ENCODE measurements at places on chromosomes 2 and 18.

DNA sequence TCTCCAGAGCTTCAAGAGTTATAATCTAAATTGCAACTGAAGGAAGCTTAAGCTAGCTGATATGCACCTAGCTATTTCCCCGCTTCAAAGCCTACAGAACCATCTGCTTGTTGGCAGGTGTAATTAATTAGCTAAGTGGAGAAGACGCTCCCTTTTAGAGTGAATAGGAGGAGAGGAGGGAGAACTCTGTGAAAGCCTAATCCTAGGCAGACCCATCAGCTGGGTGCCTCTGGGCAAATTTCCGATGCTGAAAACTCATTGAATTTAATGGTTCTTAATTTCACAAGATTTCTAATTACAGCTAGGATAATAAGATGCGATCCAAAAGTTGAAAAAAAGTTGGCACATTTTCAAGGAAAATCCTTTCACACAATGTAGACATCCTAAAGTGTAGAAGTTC is 735.9 kb downstream of the ERBB4 start:
- DNase-seq = no peak

- DNase-seq = no peak
Observed at GRCh38 chr2:175824243-175824642, 177.8 kb downstream of the LNPK start.

DNA sequence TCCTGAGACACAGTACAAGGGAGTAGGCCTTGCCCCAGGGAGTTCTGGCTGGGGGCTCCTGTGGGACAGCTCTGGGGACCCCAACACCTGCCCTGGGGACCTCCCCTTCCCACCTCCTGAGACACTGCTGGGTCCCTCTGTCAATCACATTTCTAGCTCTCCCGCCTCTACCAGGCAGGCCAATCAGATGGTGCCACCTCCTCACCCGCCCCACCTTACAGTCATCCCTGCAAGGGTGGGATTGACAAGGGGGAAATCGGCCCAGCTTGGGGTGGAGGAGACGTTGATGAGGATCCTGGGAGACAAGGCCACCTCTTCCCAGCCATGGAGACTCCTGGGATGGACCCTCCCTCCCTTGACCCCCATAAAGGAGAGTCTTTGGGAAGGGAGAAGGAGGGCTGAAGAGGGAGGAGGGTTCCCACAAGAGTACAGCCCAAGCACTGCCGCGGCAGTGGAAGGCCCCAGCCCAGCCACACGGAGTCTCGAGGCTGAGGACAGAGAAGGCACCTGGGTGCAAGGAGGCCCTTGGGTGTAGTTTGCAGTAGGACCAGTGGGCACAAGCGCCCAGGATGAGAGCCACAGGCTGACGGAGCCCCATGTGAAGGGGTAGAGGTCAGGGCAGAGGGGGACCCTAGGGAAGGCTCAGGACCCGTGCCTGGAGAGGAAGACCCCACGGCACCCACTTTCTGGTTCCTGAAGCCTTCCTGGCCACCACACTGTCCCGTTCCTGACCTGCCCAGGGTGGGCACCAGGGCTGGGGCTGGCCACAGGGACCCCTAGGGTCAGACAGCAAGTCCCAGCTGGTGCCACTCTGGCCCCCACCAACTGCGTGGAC is 109.9 kb upstream of the OTOS start:
- DNase-seq = no peak

DNA sequence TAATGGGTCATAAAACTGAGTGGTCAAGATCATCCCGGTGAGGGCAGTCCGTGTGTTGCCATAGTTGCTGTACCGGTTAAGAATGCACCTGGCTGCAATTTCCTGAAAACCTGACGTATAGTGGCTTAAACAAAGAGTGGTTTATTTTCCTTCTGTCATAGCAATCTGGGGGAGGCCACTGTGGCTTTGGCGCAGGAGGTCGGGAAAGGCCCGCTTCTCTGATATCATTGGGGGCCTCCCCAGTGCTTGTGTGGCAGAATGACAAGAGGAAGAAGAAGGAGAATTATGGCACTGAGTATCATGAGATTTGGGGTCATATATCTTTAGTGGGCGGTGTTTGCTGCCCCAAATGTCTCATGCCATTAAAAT is 4.4 kb downstream of the C2orf92 start:
- DNase-seq = no peak

DNA sequence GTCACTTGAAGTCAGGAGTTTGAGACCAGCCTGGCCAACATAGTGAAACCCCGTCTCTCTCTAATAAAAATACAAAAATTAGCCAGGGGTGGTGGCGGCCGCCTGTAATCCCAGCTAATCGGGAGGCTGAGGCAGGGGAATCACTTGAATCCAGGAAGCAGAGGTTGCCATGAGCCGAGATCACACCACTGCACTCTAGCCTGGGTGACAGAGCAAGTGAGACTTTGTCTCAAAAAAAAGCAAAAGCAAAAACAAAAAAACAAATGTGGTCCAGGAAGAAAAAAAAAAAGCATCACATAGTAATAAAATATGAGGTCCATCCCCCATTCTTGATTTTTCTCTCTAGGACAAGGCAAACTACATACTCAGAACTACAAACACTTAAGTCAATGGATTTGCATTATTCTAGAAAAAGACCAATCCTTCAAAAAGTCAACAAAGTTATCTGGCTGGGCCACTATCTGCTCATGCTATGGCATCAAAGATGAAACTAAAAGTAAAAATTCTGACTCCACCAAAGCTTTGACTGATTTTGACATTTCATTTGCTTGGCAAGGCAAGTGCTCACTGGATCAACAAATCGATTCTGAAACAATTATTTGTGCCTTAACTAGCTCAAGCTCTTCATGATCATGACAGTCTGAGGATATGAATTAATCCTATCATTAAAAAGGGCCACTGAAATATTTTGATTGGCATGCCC is 28.4 kb downstream of the MEX3C start:
- DNase-seq = no peak

GRCh38 chr2:12201369-12201768 is 454.9 kb downstream of the LPIN1 start:
- no peak for DNase-seq

DNA sequence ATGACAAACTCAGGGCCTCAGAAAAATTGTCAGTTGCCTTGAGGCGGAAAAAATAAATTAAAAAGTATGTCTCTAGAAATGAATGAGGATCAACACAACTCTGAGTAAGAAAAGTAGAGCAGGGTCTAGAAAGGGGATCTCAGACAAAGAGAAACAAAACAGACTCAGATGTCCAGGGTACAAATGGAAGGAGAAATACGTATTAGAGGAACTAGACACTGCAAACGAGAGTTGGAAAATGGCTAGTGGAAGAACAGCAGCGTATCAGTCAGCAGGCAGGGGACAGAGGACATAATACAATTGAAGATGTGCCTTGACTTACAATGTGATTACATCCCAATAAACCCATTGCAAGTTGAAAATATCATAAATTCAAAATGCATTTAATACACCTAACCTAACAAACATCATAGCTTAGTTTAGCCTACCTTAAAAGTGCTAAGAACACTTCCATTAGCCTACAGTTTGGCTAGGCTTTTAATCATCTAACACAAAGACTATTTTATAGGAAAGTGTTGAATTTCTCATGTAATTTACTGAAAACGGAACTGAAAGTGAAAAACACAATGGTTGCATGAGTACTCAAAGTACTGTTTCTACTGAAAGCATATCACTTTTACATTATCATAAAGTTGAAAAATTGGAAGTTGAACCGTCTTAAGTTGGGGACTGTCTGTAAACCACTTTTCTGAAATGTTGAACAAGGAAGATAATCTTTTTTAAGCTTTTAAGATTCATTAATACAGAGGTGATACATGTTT is 182.8 kb downstream of the NBAS start:
- no peak for DNase-seq

- no peak for DNase-seq
Observed at GRCh38 chr2:24920809-24921441, 888 bp upstream of the ADCY3 start.

GRCh38 chr2:217972490-217972889 is 30.3 kb downstream of the TNS1 start:
- no peak for DNase-seq

DNA sequence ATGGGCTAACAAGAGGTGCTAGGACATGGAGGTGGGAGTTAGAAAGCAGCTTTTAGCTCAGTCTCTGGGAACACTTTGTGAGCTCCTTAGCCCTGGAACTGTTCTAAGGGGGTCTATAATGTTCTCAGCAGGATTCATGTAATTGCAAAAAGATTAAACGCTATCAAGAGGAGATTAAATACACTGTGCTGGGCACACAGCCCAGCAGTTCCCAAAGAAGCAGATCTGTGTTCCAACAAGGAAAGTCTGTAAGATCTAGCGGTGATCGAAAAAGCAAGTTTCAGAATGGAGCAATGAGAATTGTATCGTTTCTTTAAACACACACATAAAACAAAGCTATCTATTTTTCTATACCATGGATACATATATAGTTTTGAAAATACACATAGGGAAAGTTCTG is 2.4 kb upstream of the ARID5A start:
- DNase-seq = no peak

- DNase-seq = peak; percentile 84
Observed at GRCh38 chr18:68763083-68763482, 34.8 kb upstream of the CCDC102B start.

- DNase-seq = no peak
Observed at GRCh38 chr2:19026261-19026660, 332.2 kb downstream of the OSR1 start.

- no peak for DNase-seq
Observed at GRCh38 chr2:150126143-150126740, 361.2 kb downstream of the RND3 start.

DNA sequence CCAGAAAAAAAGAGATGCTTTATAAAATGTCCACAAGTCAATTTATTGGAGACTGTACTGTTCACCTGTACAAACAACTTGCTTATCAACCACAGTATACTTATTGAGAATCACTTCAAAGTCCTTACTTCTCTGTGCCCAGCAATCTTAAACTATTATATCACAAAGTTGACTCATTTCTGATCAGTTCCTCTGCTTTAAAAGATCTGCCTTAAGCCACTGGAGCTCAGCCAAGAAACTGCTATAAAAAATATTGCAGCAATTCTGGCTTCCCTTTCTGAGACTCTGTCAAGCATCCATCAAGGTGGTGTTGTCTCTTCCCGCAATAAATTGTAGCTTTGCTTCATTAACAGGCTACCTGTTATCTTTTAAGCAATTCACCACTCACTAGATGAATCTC is 375.2 kb upstream of the SPHKAP start:
- no peak for DNase-seq

GRCh38 chr2:174586418-174587295 is 10.9 kb downstream of the WIPF1 start:
- peak; percentile 69 for DNase-seq

GRCh38 chr2:237625777-237626176 is 1.6 kb upstream of the LRRFIP1 start:
- no peak for DNase-seq

DNA sequence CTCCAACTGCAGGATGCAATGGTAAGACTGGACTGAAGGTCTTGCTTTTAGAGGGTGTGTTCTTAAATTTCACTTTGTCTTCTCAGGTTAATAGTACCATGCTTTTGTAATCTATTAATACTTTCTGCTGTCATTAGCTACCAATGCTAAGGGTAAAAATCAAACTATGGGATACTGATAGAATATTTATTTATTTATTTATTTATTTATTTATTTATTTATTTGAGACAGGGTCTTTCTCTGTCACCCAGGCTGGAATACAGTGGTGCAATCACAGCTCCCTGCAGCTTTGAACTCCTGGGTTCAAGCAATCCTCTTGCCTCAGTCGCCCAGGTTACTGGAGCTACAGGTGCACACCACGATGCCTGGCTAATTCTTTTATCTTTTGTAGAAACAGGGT is 152.1 kb downstream of the SPP2 start:
- DNase-seq = no peak

GRCh38 chr2:213119061-213119809 is 32.2 kb downstream of the IKZF2 start:
- peak; percentile 80 for DNase-seq

DNA sequence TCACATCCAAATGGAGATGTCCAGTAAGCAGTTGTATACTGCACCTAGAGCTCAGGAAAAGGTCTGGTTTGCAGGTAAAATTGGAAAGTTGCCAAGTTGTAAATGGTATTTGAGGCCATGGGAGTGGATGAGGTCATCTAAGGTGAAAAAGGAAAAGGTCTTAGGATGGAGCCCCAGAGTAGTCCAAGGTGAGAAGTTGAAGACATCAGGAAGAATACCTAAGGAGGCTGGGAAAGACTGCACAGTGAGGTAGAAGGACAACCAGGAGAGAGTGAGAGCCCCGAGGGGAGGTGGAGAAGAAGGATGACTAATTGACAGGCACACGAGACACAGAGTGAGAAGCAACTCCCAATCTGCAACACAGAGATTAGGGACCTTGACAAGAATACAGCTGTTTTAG is 10.7 kb downstream of the DPP4 start:
- no peak for DNase-seq

DNA sequence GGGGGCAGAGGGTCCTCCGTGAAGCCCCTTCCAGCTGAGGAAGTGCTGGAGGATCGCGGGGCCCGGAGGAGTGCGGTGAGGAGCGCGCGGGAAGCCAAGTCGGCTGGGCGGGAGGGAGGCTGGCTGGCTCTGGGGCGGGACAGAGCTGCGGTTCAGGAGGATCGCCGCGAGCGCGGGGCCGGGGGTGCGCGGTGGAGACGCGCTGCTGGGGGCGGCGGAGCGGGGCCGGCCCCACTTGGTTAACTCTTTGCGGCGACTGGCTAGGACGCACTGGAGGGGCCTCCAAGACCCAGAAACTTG is 464 bp downstream of the CYBRD1 start:
- DNase-seq = peak; percentile 23

DNA sequence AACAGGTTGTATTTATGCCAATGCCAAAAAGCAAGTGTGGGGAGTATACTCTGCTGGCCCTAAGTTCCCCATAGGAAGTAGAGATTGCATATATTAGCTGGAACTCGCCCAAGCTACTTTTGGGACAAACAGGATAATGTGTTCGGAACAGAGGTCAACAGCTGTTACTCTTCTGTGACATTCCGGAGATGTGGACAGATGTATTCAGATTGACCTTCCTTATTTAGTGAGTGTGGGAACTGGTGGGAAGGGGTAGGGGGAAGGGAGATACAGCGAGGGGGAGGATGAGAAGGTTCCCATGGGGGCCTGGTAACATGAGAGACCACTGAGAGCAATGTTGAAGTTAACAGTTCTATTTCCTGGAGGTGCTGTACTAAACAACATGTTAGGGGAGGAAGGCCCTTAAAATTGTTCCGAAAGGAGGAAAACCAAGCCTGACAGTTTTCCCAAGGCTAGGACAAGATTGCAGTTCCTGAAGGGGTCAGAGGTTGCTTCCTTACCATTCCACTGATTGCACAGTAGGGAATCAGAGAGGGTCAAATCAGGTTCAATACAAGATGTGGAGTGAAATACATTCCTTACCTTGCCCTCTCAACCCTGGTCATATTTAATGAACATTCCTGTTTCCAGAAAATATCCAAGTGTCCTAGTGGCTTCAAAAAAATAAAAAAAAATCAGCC is 14.3 kb upstream of the CD28 start:
- no peak for DNase-seq
